ENCODE measurements at places on chromosomes 6 and 20.

GRCh38 chr20:497979-498378, 35.6 kb upstream of the TBC1D20 start:
- DNase-seq: no peak

- no peak for DNase-seq
Observed at GRCh38 chr6:24907919-24908649, 27.7 kb downstream of the RIPOR2 start.

- DNase-seq: no peak
Observed at GRCh38 chr6:39430446-39430845, 107.9 kb upstream of the KCNK16 start.

- DNase-seq: no peak
Observed at GRCh38 chr6:19892260-19892659, 55.1 kb downstream of the ID4 start.

DNA sequence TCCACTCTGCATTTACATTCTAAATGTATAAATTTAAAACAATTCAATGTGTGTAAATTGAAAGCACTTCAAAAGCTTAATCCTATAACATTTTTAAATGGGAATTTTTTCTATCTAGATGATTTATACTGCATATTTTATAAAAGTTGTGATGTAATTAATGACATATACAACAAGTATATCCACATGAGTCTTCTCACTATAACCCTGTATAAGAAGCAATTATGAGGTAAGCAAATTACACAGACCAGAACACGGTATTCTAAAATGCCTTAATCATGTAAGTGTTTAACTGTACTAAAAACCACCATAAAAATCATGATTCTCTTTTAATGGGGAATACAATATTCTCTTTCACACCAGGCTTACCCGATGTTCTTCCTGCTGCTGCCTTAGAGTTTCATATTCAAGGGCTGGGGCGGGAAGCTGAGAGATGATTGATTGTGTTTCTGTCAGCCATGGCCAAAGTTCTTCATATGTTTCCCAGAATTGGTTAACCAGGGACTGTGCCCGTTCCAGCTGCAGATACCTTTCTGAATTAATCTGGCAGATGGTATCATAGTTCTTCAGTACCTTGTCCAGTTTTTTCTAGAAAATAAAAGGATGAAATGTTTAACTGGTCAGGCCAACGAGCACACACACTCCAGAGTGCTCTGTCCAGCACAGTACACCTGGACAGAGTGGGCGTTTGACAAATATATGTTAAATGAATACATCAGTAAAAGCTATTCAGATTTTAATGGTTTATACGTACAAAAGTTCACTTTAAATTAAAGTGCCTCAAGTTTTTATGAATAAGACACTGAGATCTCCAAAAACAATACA, 127.4 kb downstream of the DST start:
- no peak for DNase-seq

GRCh38 chr6:144481527-144481926, 196.4 kb downstream of the UTRN start:
- peak; percentile 24 for DNase-seq

GRCh38 chr20:58106143-58106750, 122.2 kb downstream of the ANKRD60 start:
- no peak for DNase-seq

GRCh38 chr20:31901615-31902014, 31.2 kb downstream of the TTLL9 start:
- no peak for DNase-seq

GRCh38 chr6:311679-312220, 19.5 kb downstream of the DUSP22 start:
- no peak for DNase-seq

DNA sequence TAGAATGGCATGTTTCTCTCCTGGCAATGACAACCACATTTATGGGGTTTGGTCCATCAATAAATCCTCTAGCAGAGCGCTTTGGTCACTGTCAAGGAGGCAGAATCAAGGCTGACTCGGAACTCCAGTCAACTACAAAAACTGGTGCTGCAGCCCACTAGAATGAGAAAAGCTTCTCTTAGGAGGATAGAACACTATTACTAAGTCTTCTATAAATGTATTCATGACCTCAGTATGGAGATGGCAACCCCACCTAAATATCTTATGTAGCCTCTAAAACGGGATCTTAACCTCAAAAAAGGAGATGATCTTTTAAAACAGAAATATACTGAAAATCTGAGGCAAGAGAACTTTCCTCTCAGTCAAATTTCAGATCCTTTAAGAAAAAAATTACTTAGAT, 68.5 kb downstream of the RALGAPA2 start:
- no peak for DNase-seq

- DNase-seq: peak; percentile 34
Observed at GRCh38 chr6:34745277-34746103, 11.8 kb upstream of the SNRPC start.

All from choroid plexus epithelial cell (primary cell).